ENCODE measurements at places on chromosomes 4 and X.

- DNase-seq: no peak
These were observed 45.1 kb upstream of the PPARGC1A start for GRCh38 chr4:23934915-23935314.

DNA sequence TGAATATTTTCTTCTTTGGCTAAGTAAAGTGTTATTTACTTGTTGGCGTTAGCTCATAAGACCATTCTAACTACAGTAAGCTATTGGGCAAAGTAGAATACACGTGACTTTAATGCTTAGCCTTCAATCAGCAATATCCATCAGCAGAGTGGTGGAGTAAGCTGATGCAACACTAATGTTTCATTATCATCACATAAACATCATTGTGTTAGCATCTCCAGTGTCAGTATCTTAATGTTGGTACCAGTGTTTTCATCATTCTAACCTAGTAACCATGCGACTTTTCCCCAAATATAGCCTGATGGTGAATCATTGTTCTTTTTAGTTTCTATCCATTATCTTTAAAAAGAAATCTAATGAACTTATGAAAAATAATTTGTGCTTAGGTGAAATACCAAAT is 48.5 kb downstream of the APOOL start:
- DNase-seq: no peak

DNA sequence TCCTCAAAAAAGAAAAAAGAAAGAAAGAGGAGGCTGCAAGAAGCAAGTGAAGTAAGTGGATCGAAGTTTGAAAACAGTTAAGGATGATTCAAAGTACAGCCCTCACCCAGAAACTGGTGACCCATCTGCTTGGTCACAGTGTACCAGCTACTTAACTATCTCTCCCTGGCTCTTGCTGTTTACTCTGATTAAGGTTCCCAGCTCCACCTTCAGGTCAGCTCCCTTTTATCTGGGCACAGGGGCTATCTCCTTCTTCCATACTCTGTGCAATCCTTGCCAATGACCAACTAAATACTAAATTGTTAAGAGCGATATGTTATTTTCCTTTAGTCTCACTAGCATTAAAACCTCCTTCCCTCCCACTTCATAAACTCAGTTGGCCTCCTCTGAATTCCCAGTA is 81.5 kb upstream of the SMIM10 start:
- DNase-seq: no peak

- no peak for DNase-seq
These were observed 233.3 kb downstream of the STPG2 start for GRCh38 chr4:97910005-97910404.

DNA sequence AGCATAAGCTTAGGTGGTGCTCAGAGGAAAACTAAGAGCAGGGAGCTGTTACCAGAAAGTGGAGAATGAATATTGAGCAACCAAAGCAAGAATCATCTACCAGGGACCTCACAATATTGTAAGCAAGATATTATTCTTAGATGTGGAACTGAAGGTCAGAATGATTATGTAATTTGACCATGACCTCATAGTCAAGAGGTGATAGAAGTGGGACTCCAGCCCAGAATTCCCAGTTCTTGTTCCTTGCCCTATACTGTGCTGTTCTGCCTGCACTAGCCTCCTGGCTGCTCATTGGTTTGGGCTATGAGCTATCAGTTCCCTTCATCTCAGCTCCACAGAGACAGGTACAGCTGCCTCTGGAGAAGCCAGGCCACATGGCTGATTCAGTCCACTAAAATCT is 229.4 kb downstream of the LDB2 start:
- DNase-seq: no peak

DNA sequence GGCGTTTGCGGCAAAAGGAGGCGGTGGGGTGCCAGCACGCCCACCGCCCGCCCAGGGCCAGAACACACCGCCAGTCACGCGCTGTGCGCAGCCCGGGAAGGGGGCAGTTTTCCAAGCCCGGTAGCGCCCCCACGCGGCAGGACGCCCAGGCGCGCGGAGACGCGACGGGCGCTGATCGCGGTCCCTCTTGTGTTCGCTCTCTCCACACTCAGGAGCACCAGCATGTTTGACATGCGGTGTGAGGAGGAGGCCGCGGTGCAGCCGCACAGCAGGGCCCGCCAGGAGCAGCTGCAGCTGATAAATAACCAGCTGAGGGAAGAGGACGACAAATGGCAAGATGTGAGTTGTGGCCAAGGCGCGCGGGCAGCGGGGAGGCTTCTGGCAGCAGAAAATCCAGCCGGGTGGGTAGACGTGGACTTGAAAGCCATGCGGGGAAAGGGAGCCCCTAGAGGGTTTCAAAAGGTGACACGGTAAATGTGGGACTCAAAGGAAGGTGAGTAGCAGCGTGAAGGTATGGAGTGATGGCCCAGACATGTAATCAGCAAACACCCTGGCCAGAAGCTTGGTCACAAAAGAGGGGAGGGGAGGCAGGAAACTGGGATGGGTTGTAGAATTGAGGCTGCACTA is 104.1 kb downstream of the PHOX2B start:
- DNase-seq: no peak

- no peak for DNase-seq
These were observed 22.0 kb downstream of the CPZ start for GRCh38 chr4:8614365-8615193.

GRCh38 chr4:83782591-83782990 is 246.7 kb downstream of the GPAT3 start:
- DNase-seq: no peak

DNA sequence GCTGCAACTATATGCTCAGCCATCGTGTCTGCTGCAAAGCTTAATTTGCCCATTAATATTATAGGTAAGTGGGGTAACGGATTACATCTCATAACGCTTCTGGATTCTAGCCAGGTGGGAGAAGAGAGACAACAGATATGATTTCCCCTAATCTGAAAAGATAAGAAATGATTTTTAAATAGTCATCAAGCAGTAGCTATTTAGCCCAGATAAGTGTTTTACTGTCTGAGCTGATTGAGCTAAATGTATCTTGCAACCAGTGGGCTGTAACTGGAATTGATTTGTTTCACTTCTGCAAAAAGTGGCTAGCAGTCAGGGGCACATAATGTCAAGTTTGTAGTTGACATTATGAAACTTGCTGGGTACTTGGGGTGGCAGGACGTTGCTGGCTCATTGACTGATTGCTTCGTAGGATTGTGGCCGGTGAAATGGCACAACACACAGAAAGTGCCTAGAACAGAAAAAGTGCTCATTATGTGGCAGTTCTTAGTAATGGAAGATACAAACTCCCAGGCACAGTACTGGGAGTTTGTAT is 18.5 kb downstream of the LAP3 start:
- no peak for DNase-seq

DNA sequence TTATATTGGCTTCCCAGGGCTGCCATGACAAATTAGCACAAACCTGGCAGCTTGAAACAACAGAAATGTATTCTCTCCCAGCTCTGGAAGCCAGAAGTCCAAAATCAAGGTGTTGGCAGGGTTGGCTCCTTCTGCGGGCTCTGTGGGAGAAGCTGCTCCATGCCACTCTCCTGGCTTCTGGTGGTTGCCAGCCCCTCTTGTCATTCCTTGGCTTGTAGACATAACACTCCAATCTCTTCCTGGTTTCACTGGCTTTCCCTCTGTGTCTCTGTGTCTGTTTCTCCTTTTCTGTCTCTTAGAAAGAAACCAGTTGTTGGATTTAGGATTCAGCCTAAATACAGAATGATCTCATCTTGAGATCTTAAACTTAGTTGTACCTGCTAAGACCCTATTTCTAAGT is 85.5 kb downstream of the USP46 start:
- no peak for DNase-seq

DNA sequence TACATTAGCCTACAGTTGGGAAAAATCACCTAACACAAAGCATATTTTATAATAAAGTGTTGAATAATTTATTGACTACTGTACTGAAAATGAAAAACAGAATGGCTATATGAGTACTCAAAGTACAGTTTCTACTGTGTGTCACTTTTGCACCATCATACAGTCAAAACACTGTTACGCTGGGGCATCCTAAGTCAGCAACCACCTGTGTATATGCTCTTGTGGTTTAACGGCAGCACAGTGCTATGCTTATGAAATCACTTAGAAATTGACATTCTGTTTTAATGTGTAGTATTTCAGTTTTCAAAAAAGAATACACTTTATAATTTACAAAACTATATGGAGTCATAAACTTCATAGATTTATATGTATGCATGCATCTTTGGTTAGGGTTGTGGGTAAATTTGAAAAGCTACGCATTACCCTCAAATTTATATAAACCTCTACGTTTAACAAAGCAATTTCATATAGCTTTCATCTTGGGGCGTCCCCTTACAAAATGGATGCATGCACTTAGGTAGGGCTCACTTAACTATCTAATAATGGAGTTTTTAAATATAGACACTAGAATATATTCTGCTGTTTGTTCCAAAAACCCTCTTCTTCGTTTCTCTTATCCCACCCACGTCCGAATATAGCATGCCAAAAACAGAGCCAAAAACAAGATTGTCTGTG is 690 bp upstream of the NEIL3 start:
- DNase-seq: no peak

GRCh38 chr4:142406499-142406835 is 439.6 kb downstream of the INPP4B start:
- no peak for DNase-seq

DNA sequence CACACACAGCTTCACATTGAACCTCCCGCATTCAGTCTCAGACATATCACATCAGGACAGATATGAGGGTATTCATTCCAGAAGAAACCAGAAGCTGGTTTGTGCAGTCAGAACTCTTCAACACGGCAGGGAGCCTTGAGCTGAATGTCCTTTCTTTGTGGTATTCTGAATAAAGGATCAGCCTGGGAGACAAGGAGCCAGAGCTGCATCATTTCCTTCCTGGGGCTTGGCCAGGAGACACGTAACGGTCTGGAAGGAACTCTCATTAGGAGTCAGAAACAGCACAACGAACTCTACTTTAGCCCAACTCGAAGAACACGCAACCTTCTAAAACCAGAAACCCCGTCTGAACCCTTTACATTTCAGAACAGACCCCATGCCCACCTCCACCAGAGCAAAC is 46.4 kb downstream of the KDR start:
- no peak for DNase-seq

GRCh38 chr4:15682242-15683142 is 865 bp downstream of the FAM200B start:
- no peak for DNase-seq

DNA sequence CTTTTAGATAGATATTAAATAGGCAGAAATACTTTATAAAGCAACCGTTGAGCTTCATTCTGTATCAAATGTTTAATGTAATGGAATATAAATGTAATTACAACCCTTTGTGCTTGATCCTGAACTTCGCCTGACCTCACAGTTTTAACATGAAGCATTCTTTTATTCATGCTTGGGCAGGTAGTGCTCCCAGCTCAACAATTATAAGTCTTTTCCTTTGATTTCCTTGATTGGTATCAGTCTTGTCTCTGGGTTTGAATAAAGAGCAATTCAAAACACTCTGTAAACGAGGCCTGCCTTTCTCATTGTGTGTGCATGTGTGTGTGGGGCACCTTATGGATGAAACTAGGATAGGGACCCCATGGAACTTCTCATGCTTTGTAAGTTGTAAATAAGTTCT is 6.8 kb downstream of the METAP1 start:
- DNase-seq: no peak

DNA sequence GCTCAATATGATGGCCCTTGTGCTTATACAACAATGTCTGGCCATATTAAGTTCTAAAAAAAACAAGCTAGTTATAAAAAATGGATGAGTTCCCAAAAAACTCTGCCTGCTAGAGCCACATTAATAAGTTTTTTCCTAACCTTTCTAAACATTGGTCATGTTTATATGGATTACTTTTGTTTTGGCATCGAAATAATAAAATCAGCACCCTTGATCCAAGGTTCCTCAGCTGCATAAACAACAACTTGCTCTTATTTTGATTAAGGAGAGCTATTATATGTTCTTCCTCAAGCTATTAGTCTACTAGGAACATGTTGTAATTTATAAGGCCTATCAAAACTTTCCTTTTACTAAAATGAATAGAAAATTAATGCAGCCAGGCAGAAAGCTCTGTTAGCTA is 48.4 kb downstream of the UNC5C start:
- DNase-seq: no peak

DNA sequence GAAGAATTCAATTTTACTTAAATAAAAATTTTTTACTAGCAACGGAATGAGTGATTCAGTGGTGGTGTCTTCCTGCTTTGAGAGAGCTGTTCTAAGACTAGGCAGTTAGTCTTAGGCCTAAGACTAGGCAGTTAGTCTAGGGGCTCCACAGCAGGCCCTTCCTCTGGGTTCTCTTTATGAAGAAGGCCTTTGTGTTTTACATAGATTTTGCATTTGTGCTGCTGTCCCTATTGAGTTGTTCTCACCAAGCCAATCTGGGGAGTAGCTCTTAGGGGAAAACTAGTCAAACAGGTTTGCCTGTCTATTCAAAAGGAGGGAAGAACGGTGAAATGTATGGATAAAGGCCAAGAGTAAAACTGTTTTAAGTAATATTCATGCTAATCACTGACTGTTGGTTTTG is 7.6 kb downstream of the UGT8 start:
- DNase-seq: no peak

- no peak for DNase-seq
These were observed at the start of gene RUFY3 for GRCh38 chr4:70721747-70722146. Gene RUFY3 (plus strand): TSS chr4:70721964. CDS start chr4:70722574, 610 bp downstream.

GRCh38 chr4:173489514-173489913 is 40.5 kb downstream of the HAND2 start:
- no peak for DNase-seq

All from esophagus squamous epithelium (tissue), 5 donors.